ENCODE measurements at places on chromosomes 3 and 15.

DNA sequence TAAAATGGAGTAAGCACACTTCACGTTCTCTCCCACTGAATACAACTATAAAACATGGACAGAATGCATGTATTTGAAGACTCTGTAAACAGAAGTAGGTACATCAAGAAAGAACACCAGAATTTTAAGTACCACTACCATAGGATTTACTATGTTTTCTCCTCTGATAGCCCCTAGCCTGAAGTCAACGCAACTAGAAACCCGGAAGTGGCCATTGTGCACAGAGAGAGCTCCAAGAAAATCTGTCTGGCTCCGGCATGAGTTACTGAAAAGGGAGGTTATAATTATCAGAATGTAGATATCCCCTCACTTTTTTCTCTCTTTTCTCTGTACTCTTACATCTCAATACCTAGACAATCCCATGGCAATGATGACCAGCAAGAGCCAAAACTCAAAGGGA lies 23.8 kb downstream of the KBTBD12 start:
- no peak for DNase-seq

- no peak for DNase-seq
Measured at GRCh38 chr15:27086805-27087204, 115.8 kb downstream of the GABRG3 start.

GRCh38 chr3:193716150-193716549 lies 123.1 kb downstream of the OPA1 start:
- no peak for DNase-seq

- no peak for DNase-seq
Measured at GRCh38 chr15:40115670-40116093, 7.0 kb upstream of the BMF start.

DNA sequence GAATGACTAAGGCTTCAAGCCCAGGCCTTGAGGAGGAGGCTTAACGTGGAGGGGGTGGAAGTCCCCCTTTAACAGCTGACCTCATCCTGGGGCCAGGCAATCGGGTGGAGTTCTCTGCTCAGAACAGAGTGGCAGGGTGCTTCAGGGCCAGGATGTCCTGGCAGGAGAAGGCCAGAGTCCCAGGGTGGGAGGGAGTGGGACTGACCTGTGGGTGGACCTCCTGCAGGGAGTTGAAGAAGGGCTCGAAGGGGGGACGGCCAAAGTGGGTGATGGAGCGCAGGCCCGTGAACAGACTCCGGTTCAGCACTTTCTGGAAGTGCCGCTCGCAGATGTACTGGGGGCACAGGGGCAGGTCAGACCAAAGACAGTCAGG lies 19.6 kb downstream of the DUOX2 start:
- no peak for DNase-seq

GRCh38 chr3:24185738-24186384 lies 240.8 kb downstream of the NR1D2 start:
- DNase-seq = peak; percentile 7

DNA sequence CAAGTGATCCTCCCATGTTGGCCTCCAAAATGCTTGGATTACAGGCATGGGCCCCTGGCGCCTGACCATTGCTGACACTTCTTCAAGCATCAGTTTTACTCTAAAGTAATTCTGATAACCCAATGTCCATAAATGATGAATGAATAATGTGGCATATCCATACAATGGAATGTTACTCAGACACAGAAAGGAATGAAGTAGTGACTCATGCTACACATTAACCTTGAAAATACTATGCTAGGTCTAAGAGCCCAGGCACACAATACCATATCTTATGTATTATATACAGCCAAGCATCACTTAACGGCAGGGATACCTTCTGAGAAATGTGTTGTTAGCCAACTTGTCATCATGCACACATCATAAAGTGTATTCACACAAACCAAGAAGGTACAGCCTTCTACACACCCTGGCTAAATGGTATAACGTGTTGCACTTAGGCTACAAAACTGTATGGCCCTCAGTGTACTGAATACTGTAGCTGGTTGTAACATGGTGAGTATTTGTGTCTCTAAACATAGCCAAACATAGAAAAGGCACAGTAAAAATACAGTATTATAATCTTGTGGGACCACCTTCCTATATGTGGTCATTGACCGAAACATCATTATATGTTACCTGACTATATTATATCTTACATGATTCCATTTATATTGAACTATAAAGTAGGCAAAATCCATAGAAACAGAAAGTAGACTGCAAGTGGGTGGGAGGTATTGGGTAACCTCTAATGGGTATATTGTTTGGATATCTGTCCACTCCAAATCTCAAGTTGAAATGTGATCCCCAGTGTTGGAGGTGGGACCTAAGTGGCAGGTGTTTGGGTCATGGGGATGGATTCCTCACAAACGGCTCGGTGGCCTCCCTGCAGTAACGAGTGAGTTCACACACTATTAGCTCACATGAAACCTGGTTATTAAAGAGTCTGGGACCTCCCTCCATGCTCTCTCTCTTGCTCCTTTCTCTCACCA lies 31.4 kb downstream of the MKRN2 start:
- DNase-seq = no peak

GRCh38 chr15:38242055-38242454 lies 10.6 kb upstream of the SPRED1 start:
- no peak for DNase-seq

DNA sequence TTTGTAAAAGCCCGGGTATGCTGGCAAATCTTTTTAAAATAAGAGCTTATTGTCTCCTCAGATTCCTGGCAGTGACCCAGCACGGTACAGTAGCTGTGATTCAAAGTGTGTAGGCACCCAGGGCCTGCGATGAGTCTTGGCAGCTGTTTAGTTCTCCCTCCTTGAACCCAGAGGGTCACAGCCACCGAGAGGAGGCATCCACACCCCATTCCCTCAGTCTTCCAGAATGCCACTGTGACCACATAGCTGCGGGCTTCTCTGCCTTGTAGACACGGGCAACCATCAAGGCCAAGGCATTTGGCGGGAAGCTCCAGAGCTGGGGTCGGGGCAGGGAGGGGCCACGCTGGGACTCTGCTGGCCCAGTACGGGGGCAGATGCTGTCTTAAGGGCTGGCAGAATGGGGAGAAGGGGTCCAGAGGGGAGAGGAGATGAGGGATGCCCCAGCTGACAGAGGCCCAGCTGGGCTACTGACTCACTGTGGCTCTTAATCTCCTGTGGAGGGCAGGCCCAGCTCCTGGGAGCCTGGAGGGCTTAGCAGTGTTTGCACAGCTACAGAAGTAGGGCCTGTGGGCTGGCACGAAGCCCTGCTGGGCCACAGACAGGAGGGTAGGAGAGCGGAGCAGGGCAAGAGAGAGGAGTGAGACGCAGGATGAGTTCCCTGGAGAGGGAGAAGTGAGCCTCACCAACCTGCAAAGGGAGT lies 68.8 kb upstream of the DLG1 start:
- DNase-seq = no peak

GRCh38 chr3:58536501-58537411 lies at the start of gene ACOX2:
Gene ACOX2, minus strand, starts transcription at chr3:58537190. Its CDS starts 2,084 bp downstream, at chr3:58535106.
- no peak for DNase-seq

GRCh38 chr3:158920371-158920770 lies 118.5 kb downstream of the MFSD1 start:
- DNase-seq = no peak

DNA sequence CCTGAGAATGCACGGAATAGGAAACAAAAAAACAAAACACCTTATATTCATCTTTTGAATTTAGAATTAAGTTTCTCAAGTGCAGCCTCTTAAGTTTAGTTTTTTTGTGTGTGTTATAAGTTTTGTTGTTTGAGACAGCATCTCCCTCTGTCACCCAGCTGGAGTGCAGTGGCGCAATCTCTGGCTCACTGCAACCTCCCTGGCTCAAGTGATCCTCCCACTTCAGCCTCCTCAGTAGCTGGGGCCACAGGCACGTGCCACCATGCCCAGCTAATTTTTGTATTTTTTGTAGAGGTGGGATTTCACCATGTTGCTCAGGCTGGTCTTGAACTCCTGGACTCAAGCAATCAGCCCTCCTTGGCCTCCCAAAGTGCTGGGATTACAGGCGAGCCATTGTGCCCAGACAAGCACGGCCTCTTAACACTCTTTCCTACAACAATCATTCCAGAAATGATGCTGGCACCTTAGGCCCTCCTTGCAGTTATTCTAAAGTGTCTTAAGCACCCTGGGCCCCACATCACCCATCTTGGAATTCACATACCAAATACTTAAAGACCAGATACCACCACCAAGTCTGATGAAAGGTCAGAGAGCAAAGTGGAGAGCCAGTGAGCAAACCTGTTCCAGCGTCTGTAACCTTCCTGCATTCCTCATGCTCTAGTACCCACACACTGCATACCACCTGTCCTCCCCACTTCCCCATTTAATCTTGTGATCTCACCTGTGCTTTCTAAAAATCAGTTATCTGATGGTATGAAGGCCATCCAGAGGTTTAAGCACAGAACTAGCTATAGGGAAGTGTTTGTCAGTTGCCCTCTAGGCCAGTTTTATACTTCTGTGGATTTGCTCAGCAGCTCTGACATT lies 6.9 kb upstream of the SPG11 start:
- DNase-seq = no peak

GRCh38 chr3:144272680-144273079 lies 301.1 kb downstream of the DIPK2A start:
- DNase-seq = no peak

GRCh38 chr15:36653851-36654250 lies 74.4 kb downstream of the CDIN1 start:
- DNase-seq = no peak

DNA sequence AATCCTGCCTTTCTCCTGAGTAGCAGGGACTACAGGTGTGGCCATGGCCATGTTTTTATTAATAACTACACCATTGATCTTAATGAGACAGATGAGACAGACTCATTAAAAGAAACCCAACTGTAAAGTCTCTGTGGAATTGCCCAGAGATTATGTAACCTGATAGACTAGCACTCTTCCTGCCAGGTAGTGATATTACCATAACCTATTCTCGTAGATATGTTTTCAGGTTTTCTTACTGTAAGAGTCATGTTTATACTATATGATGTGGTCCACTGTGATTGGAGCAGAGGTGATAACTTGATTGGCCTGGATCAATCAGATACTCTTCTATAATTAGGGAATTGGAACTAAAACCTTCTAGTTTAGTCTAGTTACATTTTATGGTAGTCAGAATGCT lies 93.7 kb downstream of the NFKBIZ start:
- DNase-seq = no peak

DNA sequence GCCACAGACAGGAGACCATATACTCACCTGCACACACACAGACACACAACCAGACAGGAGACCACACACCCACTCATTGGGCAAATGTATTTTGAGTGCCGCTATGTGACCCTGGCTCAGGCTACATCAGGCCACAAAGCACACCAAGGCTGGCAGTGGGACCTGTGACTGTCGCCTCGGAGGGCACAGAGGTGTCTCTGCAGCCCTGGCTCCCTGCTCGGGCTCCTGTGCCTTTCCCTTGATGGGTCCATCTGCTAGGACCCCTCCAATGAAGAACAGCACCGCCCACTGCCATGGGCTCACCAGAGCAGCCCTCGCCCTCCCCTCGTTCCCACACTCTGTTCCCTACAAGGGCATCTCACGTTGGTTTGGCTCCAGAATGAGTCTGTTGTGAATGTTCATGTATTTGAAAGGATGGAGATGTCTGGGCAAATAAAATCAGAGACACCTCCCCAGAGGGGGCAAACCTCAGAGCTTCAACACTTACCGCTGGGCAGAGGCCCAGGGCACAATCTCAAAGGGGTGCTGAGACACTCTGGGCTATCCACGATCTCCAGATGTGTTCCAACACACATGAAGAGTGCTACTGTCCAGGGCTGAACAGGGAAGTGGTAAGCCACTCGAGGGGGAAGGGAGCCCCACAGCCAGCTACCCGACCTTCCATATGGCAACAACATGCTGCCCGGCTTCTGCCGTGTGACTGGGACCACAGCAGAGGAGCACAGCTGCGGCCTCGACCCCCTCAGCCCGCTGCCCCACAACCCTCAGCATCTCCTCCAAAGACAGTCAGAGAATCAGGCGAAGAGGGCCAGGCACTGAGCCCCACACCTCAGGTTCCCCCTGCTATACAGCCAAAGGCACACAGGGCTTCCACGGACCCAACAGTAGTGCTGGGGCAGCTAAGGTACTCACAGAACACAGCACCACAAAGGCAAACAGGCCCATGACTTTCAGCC lies 74.9 kb downstream of the OCA2 start:
- DNase-seq = no peak

GRCh38 chr3:153250446-153250845 lies 88.4 kb downstream of the RAP2B start:
- DNase-seq = no peak

- no peak for DNase-seq
Measured at GRCh38 chr3:182807061-182807460, 13.8 kb downstream of the ATP11B start.

- no peak for DNase-seq
Measured at GRCh38 chr3:79517766-79518413, 249.9 kb downstream of the ROBO1 start.

GRCh38 chr3:131735116-131735515 lies 232.3 kb upstream of the MRPL3 start:
- DNase-seq = no peak

- no peak for DNase-seq
Measured at GRCh38 chr15:36430726-36431265, 148.6 kb upstream of the CDIN1 start.

DNA sequence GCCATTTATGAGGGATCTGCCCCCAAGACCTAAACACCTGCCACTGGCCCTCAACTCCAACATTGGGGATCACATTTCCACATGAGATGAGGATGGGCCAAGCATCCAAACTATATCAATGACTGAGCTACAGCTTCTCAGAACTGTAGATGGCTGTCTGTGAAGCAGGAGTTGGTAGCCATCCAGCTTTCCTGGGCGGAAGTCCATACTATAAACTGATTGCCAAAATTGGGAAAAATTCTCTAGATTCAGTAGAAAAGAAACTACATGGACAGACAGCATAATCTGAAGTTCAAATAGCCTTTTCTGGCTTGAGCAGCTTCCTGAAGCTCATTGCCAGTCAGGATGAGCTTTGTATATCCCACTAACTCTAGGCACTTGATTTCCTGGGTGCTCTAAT lies 214.7 kb upstream of the ZBTB20 start:
- DNase-seq = no peak

GRCh38 chr3:22045882-22046281 lies 294.9 kb upstream of the ZNF385D start:
- no peak for DNase-seq

DNA sequence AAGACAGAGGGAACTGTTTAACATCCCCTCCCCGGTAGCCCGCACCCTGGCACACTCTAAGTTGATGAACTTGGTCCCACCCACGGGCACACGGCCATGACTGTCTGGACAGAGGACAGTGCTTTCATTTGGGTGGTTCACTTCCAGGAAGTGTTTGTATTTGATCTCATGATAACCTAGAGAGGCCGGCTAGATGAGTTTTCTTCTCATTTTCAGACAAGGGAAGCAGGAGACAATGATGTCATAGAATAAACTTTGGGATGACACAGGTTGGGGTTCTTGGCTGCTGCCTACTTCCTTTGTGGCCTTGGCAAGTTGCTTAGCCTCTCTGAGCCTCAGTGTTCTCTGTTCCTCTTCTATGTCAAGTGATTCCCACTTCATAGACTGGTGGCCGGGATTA lies 16.1 kb upstream of the LYSMD4 start:
- no peak for DNase-seq

DNA sequence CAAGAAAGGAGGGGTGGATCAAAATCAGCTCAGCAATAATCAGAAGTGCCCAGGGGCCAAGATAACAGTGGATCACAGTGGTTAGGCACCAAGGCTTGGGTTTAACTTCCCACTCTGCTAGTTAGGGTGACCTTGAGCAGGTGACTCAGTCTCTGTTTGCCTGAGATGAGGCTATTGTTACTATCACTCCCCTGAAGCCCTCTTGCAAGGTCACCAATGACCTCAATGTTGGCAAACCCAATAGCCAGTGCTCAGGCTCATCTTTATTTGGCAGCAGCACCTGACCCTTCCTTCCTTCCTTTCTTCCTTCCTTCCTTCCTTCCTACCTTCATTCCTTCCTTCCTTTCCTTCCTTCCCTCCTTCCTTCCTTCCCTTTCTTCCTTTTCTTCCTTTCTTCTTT lies 102.4 kb upstream of the HACD2 start:
- DNase-seq = no peak
